ENCODE measurements at places on chromosomes 1 and 21.

- no peak for DNase-seq
These were observed 22.7 kb downstream of the COL6A1 start for GRCh38 chr21:46004168-46004861.

DNA sequence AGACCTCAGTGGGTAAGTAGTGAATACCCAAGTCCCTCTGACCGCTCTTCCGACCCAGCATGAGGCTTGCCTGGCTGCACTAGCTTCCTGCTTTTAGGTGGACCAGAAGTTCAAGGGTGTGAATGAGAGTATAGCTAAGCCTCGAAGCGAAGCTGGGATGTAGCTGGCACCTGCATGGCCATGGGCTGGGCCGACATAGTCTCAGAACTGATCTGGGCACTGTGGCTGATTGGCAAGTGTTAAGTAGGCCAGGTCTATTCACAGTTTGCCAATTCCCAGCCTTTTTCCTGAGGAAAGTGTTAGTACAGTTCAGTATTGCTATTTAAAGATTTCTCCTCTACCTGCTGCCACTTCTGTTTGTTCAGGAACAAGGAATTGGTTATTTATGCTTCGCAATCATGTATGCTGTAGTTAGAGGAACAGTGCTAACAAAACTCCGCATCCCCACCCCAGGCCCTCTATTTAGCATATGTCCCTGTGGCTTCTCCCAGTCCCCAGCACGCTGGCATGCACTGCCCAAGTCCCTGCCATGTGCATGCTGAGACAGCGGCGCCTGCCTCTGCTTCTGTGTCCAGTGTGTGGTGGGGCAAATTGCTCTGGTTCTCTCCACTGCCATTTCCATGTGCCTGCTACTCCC is 16.3 kb downstream of the SPATA46 start:
- DNase-seq = no peak

DNA sequence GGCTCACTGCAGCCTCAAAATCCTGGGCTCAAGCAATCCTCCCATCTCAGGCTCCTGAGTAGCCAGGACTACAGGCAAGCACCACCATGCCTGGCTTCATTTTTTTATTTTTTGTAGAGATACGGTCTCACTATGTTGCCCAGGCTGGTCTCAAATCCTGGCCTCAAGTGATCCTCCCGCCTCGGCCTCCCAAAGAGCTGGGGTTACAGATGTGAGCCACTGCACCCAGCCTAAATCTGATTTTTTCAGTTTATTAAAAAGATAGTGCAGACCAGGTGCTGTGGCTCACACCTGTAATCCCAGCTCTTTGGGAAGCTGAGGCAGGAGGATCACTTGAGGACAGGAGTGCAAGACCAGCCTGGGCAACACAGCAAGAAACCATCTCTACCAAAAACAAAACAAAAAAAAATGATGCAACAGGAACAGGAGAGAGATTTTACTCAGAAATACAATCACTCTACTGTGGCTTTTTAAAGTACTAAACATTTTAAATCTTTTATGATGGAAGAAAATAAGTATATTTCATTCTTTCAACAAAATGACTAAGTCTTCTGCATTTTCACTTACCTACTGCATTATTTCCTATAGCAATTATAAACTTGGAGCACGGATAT is 1.9 kb downstream of the PSMG1 start:
- DNase-seq = no peak

GRCh38 chr1:174451408-174451807 is 3.6 kb downstream of the GPR52 start:
- DNase-seq = no peak

- DNase-seq = no peak
These were observed 155.1 kb downstream of the PTPRU start for GRCh38 chr1:29391362-29391880.

DNA sequence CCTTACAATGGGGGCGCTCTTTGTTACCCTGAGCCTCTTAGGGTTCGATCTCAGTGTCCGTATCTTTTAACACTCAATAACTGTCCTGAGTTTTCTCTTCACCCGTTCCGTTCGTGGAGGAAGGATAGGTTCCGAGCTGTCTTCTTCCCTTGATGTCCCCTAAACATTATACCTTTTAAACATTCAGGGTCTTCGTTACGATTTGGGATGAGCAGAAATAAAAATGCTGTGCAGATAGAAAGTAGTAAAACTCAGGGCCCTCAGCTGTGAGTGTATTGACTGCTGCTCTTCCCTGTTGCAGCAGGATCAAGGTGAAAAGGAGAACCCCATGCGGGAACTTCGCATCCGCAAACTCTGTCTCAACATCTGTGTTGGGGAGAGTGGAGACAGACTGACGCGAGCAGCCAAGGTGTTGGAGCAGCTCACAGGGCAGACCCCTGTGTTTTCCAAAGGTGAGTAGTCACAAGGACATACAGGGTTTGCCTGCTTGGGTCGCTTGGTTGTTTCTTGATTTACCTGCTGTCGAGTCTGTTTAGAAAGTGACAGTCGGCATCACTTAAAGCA is 784 bp downstream of the RPL11 start:
- no peak for DNase-seq
